ENCODE measurements at places on chromosomes 6 and 20.

GRCh38 chr20:64039293-64040160, 3.5 kb downstream of the C20orf204 start:
- no peak for DNase-seq

GRCh38 chr6:136539967-136540652, 10.1 kb downstream of the MAP7 start:
- no peak for DNase-seq

DNA sequence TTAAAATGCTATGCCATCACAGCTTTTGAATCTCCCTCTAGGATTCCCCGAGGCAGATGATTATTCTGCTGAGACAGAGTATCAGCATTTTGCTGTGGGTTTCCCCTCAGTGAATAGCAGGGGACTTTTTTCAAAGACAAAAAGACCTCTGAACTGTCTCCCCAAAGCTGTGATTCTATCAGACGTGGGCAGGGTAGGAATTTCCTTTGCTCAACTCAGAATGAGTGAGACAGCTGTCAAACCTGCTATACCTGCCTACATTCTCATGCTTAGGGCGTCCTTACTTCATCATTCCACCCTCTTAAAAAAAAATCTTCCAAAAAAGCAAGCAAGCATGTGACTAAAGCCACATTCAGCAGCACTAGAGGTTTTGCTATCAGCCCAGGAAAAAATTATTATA, 147.6 kb upstream of the FAM83B start:
- no peak for DNase-seq

- no peak for DNase-seq
Observed at GRCh38 chr6:11853678-11854407, 75.2 kb upstream of the ADTRP start.

- no peak for DNase-seq
Observed at GRCh38 chr6:9487128-9487527, 927.7 kb downstream of the TFAP2A start.

DNA sequence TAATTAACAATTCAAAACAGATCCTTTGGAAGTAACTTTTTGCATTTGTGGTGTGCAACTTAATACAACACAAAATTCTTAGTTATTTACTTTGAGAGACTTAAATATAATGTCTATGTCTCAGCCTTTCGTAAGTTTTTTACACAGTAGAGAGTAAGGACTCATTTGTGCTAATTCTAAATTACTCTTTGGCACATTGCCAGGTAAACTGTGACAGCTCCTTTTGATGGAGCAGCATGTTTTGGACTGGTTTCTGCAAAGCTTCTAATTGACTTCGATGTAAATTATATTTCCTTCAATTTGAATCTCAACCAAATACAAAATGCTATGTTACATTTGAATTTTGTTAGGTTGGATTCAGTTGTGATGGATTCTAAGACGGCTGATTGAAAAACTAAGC, 450.7 kb upstream of the OPRM1 start:
- no peak for DNase-seq

GRCh38 chr6:46556053-46556452, 64.8 kb upstream of the RCAN2 start:
- no peak for DNase-seq

- DNase-seq: no peak
Observed at GRCh38 chr6:72406517-72406916, 215.3 kb upstream of the KCNQ5 start.

DNA sequence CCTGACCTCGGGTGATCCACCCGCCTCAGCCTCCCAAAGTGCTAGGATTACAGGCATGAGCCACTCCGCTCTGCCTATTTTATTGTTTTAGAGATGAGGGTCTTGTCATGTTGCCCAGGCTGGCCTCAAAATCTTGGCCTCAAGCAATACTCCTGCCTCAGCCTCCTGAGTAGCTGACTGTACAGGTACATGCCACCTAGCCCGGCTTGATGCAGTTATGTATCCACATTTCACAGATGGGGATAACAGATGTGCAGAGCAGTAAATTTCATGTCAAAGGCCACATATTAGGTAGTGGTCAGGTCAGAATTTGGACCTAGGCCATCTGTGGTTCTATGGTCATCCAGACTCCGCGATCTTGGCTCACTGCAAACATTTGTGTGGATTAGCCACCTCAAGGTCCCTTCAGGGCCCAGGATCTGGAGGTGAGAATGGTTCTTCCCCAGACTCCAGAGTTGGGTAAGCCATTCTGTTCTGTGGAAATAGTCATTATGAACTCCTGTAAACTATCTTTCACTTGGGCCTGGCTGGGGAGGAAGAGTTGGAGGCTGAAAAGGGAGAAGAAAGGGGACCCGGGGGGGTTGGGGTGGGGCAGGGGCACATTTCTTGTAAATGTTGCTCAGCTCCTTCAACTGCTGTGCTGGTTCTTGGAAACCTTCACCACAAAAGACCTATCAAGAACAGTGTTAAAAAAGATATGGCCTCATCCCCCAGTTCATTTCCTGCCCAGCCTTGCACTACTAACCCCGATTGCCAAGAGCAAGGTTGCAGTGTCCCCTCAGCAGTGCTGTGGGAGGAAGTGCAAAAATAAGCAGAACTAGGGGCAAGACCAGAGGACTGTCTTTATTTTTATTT, 13.0 kb downstream of the PIM1 start:
- no peak for DNase-seq

DNA sequence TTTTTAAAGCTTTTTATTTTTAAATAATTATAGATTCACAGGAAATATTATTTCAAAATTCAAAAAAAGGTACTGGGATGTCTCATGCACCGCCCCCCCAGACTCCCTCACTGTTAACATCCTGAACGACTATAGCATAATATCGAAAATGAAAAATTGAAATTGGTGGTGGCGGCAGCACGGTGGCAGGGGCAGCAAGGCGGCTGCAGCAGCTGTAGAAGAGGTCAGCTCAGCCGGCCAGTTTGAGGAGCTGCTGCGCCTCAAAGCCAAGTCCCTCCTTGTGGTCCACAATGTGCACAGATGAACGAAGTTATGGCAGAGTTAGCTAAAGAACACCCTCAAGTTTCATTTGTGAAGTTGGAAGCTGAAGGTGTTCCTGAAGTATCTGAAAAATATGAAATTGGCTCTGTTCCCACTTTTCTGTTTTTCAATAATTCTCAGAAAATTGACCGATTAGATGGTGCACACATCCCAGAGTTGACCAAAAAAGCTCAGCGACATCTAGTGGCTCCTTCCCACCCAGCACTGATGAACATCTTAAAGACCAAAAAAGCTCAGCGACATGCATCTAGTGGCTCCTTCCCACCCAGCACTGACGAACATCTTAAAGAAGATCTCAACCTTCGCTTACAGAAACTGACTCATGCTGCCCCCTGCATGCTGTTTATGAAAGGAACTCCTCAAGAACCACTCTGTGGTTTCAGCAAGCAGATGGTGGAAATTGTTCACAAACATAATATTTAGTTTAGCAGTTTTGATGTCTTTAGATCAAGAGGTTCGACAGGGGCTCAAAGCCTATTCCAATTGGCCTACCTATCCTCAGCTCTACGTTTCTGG, 100.8 kb downstream of the FAM217A start:
- DNase-seq: no peak

DNA sequence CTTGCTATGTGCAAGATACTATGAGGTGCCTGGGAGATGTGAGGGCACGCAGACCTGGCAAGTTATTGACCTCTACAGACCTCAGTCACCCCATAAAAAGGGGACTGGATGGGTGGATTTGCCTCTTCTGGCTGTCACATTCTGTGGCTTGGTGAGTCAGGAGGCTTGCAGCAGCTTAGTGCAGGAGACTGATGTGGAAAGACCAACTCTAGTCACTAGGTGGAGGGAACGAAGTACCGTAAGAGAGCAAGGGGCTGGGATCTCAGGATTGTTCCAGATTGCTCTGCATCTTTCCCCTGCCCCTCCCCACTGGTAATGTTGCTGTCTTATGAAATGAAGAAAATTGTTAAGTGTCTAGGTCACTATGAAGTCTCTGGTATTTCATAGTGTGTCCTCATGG, 3.3 kb downstream of the MAPRE1 start:
- DNase-seq: no peak

Data from NCI-H187 (cell line).